Stimulated activated CD8-positive, alpha-beta memory T cell treated with anti-CD3 and anti-CD28 coated beads, Interleukin-4, amount 100 ng/mL, for 4 hours (primary cell): ENCODE measurements at places on chromosomes 3 and 15.

DNA sequence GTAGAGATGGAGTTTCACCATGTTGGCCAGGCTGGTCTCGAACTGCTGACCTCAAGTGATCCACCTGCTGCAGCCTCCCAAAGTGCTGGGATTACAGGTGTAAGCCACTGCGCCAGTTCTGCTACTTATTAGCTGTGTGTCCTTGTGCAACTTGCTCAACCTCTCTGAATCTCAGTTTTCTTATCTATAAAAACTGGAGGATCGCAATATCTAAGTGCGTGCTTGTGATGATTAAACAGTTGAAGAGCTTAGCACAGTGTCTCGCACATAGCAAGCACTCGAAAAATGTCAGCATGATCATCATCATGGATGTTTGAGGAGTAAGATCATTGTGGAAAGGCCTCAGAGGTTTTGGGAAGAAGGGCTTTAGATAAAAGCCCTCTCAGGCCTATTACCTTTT, 10.8 kb downstream of the CLCN2 start:
- no peak for DNase-seq

- DNase-seq = no peak
Observed at GRCh38 chr15:45133561-45133920, 3.7 kb downstream of the DUOX1 start.

DNA sequence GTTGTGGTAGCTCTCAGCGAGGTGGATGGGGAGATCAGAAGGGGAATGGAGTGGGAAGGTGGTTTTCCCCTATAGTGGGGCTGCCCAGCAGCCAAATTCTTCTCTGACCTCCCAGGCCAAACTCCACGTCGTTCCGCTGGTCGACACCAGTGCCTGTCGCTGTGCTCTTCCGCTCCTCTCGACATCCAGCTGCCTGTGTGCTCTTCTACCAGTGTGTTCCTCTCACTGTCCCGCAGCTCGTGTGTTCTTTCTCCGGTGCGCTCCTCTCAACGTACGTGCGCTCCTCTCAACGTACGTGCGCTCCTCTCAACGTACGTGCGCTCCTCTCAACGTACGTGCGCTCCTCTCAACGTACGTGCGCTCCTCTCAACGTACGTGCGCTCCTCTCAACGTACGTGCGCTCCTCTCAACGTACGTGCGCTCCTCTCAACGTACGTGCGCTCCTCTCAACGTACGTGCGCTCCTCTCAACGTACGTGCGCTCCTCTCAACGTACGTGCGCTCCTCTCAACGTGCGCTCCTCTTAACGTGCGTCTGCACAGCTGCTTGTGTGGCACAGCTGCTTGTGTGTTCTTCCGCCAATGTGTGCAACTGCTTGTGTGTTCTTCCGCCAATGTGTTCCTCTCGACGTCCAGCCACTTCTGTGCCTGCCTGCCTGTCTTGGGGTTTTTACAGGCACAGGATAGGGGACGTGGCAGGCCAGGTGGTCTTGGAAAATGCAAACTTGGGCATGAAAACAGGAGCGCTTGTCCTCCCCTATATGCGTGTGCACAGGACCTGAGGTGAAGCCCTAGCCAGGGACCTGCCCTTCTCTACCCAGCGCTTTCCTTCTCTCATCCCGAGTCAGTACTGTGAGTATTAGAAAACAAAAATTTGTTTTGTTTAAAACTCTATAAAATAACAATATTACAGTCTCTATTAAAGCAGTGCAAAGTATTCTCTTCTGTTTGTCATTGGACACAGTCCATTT, 991.1 kb downstream of the GBE1 start:
- no peak for DNase-seq

DNA sequence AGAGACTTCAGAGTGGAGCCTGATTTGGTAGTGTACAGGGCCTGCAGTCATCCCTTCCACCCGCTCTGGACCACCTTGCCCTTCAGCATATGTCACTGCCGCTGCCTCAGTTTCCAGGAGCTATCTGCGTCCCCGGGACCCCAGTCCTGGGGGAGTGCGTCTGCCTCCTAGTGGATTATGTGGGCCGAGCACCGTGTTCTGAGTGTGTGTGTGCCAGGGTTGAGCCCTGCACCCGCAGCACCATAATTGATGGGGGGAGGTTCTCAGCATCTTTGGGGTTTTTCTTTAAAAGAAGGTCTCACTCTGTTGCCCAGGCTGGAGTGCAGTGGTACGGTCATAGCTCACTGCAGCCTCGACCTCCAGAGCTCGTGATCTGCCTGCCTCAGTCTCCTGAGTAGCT, 33.6 kb downstream of the CD276 start:
- no peak for DNase-seq

- no peak for DNase-seq
Observed at GRCh38 chr3:151560738-151561137, 99.9 kb upstream of the IGSF10 start.

- DNase-seq = no peak
Observed at GRCh38 chr15:48500595-48500994, 144.9 kb downstream of the FBN1 start.
